ENCODE measurements at places on chromosomes 5 and 9.

GRCh38 chr5:107812570-107813141 is 141.9 kb upstream of the EFNA5 start:
- DNase-seq = peak; percentile 69

DNA sequence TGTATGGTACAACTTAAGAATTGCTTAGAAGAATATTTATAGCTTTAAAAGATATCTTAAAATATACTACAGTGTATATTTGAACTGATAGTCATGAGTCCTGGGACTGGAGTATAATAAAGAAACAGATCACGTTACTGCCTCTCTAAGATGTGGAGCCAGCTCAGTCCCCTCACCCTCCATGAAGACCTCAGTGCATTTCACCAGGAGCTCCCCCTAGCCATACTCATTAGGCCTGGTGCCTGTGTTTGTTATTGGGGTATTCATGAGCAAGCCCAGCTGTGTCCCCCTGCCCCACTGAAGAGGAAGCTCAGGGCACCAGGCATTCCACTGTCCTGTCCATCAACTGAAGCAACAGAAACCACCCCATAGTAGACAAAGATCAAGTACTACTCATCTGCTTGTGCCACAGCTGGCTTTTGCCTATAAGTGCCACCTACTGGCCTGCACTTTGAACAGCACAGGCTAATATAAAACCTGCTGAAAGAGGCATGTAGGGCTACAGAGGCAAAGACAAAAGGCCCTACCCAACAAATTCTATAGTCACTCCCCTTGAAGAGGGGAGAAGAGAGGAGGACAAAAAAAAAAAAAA is 850.2 kb upstream of the NUDT12 start:
- no peak for DNase-seq

DNA sequence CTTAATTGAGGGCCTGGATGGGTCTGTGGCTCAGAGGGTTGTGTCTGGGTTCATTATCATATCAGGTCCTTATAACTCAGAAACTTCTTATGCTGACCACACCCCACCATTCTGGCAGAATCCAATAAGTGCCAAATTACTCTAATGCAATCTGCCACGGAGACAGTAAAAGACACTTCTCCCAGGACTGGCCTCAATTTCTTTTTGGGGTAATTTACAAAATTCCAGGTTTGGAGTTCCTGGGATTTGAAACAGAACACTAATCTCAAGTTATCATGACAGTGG is 187.8 kb downstream of the GNAQ start:
- DNase-seq = no peak

DNA sequence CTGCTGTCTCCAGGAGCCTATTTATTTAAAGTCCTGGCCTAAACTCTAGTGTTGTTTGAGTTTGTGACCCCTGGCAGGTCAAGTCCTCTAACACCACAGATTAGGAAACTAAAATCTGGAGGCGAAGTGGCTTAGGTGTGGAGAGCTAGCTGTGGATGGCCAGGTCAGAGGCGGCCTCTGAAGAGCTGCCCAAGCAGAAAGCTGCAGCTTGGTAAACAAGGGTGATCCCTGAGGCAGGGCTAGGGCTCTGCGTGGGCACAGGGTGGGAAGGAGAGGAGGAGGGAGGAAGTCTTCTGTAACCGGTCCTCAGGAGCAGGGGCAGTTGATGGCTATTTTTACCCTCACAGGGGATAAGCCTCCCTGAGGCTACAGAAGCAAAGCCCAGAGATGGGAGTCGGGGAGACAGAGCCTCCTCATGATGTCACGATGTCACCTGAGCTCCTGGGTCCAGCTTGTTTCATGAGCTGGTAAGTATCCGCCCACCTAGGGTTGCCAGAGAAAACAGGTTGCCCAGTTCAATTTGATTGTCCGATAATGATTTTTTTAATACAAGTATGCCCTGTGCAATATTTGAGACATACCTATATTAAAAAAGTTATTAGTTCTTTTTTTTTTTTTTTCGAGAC is 25.9 kb upstream of the BOD1 start:
- DNase-seq = no peak

DNA sequence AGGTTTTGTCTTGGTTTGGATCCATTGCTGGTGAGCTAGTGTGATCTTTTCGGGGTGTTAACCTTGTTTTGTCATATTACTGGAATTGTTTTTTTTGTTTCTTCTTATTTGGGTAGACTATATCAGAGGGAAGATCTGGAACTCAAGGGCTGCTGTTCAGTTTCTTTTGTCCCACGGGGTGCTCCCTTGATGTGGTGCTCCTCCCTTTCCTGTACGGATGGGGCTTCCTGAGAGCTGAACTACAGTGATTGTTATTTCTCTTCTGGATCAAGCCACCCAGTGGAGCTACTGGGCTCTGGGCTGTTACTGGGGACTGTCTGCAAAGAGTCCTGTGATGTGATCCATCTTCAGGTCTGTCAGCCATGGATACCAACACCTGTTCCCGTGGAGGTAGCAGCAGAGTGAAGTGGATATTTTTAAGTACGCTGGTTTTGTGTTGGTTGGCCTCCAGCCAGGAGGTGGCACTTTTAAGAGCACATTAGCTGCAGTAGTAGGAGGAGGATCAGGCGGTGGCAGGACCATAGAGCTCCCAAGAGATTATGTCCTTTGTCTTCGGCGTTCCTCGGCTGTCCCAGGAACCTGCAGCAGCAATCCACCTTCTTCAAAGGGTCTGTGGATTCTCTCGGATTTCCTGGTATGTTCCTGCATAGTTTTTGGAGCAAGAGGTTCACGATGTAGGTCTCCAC is 27.2 kb downstream of the SCAMP1 start:
- no peak for DNase-seq

DNA sequence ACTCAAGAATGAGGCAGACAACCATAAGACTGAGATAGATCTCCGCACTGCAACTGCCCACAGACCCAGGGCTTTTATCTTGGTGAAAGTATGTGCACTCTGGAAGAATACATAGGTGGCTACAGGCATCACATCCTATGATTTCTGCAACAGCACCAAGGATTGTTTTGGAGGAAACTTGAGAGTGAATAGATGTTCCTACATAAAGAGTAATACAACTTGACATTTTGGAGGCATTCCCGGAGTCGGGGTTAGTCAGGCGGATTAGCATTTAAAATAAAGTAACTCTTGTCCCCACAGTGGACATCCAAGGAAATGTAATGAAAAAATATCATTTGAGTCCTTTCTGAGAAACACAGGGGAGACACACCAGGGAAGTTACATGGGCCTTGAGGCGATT is 26.7 kb downstream of the TMEM174 start:
- no peak for DNase-seq

DNA sequence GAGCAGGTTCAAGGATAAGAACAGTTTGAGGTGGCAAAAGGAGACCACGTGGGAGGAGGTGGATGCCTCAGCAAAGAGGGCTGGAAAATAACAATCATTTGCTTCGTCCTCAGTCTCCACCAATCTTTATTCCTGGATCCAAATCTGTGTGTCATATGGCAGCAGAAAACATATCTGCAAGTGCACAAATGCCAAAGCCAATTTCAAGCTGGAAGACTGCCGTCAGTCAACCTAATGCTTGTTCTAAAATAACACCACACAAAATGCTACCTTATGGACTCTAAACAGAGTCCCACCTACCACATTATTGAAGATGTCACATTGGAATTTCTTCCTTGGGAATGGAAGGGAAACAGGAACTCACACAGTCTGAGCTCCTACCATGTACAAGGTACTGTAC is 129.1 kb downstream of the CDK5RAP2 start:
- DNase-seq = no peak

GRCh38 chr5:169287529-169287928 is 13.4 kb downstream of the SLIT3 start:
- no peak for DNase-seq

DNA sequence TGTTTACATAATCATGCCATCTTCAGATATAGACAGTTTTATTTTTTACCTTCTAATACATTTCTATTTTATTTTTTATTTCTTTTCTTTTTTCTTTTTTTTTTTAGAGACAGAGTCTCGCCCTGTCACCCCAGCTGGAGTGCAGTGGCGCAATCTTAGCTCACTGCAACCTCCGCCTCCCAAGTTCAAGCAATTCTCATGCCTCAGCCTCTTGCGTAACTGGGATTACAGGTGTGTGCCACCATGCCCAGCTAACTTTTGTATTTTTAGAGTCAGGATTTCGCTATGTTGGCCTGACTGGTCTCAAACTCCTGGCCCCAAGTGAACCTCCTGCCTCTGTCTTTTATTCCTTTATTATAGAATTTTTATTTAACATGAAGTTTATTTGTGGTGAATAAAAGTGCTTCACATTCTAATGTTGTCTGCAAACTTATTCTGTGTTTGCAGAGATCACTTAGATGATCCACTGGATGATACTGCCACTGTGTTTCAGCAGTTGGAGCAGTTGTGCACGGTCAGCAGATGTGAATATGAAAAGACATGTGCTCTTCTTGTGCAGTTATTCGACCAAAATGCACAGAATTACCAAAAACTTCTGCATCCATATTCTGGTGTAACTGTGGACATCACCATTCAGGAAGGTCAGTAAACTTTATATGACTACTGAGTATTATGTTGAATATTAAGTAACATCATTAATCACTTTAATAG is 62.2 kb downstream of the RANBP17 start:
- no peak for DNase-seq

DNA sequence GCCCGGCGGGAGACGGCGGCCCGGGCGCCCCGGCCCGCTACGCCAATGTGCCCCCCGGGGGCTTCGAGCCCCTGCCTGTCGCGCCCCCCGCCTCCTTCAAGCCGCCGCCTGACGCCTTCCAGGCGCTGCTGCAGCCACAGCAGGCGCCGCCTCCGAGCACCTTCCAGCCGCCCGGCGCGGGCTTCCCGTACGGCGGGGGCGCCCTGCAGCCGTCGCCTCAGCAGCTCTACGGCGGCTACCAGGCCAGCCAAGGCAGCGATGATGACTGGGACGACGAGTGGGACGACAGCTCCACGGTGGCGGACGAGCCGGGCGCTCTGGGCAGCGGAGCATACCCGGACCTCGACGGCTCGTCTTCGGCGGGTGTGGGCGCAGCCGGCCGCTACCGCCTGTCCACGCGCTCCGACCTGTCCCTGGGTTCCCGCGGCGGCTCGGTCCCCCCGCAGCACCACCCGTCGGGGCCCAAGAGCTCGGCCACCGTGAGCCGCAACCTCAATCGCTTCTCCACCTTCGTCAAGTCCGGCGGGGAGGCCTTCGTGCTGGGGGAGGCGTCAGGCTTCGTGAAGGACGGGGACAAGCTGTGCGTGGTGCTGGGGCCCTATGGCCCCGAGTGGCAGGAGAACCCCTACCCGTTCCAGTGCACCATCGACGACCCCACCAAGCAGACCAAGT is 723 bp downstream of the SNX18 start:
- DNase-seq = peak; percentile 66

DNA sequence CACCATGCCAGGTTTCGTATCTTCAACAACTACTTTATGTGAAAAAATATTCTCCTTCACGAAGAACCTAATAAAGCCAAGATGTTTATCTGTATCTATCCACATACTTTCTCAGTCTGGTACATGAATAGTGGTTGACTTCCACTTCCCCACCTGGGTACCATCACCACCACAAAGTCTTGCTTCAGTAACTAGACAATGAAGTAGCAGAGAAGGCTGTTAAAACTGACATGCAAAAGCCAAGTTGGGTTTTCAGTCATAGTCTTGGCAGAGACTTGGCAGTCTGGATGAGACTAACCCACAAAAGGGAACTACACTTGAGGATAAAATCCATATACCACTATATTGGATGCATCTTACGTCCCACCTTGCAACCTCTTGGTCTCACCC is 5.0 kb downstream of the P4HA2 start:
- no peak for DNase-seq

GRCh38 chr9:92185681-92186080 is 70.5 kb upstream of the SPTLC1 start:
- DNase-seq = no peak

DNA sequence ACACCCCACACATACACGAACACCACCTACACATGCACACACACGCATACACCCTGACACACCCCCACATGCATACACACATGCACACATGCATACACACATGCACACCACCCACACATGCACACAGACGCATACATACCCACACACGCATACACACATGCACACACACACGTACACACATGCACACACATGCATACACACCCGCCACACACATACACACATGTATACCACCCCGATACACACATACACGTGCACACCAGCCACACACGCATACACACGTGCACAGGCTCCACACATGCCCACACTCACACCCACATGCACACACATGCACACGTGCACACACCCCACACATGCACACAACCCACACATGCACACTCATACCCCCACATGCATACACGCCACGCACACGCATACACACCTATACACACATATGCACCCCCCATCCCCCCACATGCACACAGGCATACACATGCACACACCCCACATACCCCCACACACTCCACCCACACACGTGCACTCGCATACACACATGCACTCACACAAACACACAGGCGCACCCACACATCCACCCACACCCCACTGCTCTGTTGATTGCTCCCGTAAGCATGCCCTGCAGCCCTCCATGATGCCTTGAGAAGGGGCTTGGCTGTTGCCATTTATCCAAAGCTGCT is 119.3 kb downstream of the COL5A1 start:
- DNase-seq = no peak

DNA sequence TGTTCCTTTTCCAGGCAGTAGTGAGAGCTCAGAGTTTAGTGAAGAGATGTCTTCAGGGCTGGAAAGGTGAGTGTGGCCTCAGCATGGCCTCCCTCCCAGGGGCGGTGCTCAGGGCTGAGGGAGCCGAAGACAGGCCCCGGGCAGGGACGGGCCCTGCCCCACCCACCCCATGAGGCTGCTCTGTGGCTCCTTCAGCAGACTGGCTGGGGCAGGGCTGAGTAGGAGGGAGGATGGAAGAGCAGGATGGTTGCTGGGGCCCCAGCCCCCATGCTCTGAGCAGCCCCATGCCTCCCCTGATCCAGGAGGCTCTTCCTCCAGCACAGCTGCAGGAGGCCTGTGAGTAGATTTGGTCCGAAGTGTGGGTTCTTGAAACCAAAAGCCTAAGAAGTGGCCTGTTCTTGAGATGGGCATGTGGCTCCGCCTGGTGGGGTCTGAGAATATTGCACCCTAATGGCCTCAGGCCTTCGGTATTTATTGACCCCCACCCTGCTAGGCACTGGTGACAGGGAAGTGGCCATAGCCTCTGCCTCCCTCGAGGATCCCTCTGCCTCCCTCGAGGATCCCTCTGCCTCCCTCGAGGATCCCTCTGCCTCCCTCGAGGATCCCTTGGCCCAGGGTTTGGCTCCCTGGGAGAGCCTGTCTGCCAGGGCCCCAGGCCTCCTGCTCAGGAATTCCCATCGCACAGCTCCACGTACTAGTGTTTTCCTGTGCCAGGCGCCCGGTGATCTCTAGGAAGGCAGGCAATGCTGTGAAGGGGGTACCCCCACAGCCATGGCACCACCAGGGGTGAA is 65.4 kb upstream of the GARNL3 start:
- DNase-seq = peak; percentile 79

DNA sequence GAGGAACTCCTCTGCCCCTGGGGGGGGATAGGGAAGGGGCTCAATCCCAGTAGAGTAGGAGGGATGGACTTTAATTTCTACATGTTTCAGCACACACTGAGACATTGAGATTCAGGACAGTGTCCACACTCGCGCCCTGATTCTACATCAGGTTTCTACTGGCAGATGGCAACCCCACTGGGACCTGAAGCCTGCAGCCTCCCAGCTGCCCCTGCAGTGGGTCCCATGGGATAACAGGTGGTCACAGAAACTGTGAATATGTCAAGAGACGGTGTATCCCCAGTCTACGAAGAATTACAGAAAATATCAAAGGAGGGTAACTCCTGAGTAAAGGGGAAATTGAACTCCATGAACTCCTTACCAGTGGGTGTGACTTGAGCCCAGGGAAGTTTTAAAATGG is 2.4 kb upstream of the TERT start:
- DNase-seq = no peak
